CD8-positive, alpha-beta memory T cell (primary cell): ENCODE measurements at places on chromosomes 11 and 22. TPM values are rescaled to one million over a fixed set of nuclear protein-coding genes. Genes with fewer than 3 reads are reported as not detected.

DNA sequence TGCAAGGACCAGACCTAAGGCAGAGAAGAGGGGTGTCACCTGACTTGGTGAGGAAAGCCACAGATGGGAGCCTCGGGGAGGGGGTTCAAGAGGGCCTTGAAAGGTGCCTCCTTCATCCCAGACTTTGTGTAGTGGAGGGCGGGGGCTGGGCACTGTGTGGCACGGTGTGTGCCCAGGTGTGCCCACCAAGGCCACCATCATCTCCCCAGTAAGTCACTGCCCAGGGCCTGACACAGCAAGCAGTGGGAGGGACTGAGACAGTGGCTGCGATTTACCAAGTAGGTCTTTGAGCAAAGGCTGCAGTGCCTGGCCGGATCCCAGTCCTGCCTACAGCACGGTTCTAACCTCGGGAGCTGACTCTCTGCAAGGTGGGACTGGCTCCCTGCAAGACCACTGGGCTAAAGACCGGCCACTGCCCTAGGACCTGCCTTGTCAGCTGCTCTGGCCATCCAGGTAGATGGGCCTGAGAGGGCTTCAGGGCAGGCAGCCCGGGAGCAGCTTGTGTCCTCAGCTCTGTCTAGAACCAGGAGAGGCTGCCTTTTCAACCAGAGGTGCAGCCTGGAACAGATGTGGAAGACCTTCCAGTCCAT lies 1.4 kb downstream of the OSM start:
- no peaks in the 10 kb centered on the region for H3K36me3 ChIP-seq
- no peaks in the 10 kb centered on the region for H3K27me3 ChIP-seq
- peak overlapping the region; percentile 75 for H3K4me3 ChIP-seq
- peak overlapping the region; percentile 88 for H3K27ac ChIP-seq

DNA sequence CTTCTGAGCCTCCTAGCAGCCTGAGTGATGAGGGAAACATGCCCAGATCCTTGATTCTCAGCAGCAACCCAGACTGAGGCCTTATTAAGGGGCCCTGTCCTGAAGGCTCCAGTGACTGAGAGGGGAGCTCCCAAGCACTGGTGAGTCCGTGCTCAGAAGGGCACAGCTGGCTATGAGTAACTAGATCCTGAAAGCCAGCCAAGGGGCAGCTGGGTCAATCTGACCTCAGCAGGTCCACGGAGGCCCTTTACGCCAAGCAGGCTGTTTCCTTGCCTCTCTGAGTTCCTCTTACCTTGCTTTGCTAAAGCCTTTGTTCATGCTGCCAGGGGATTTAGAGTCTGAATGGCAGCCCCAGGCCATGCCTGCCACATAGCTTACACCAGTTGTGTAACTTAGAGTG lies 19.3 kb upstream of the MIEF1 start:
- H3K4me1 ChIP-seq = no peaks in the 10 kb centered on the region
- DNase-seq = no peak
- no peaks in the 10 kb centered on the region for H3K36me3 ChIP-seq

- peaks cover 5% of the 10 kb centered on the region for H3K36me3 ChIP-seq
- H3K27ac ChIP-seq = no peak overlapping the region
- DNase-seq = no peak
- H3K4me3 ChIP-seq = no peak overlapping the region
Measured at GRCh38 chr22:20503816-20504215, 3.6 kb upstream of the MED15 start.

DNA sequence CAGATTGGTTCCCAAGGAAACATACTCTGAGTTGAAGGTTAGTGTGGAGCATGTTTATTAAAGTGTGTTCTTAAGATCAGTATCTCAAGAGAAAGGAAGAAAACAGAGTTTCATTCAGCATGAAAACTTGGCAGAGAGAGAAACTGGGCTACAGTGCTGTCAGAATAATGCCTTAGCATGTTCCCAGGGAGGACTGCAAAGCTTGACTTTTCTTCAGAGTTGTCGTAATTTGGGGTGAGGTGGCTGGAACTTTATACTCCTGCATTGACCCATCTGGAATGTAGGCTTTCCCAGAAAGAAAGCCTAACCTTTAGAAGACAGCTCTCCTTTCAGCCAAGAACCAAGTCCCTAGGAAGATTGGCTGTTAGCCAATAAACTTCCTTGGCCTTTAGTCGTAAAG lies 190.8 kb upstream of the CNTN5 start:
- no peak overlapping the region for H3K4me3 ChIP-seq
- DNase-seq = no peak
- no peaks in the 10 kb centered on the region for H3K4me1 ChIP-seq
- H3K27me3 ChIP-seq = no peaks in the 10 kb centered on the region
- H3K36me3 ChIP-seq = no peaks in the 10 kb centered on the region
- H3K27ac ChIP-seq = no peak overlapping the region

GRCh38 chr11:75763846-75764245 lies 4.7 kb upstream of the DGAT2 start:
- H3K27ac ChIP-seq = no peak overlapping the region
- peaks cover 14% of the 10 kb centered on the region for H3K4me1 ChIP-seq
- H3K36me3 ChIP-seq = no peaks in the 10 kb centered on the region
- no peak overlapping the region for H3K4me3 ChIP-seq
- no peaks in the 10 kb centered on the region for H3K27me3 ChIP-seq

DNA sequence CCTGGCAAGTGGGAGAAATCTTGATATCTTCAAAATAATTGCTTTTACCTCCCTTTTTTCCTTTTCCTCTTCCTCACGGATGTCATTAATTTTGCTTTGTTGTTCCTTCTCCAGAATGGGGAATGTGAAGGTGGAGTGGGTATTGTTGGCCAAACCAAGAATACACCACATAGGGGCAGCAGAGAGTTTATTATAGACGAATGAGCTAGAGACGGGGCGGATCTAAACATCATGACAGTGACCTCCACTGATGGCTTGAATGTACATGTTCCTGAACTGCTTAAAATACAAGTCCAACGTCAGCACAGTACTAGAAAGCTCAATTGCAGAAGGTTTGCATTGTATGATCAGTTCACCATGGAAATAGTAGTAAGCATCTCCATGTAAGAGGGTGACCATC lies 122.3 kb upstream of the SNX19 start:
- no peaks in the 10 kb centered on the region for H3K27me3 ChIP-seq
- DNase-seq = no peak
- H3K27ac ChIP-seq = no peak overlapping the region
- H3K4me3 ChIP-seq = no peak overlapping the region
- H3K36me3 ChIP-seq = no peaks in the 10 kb centered on the region

DNA sequence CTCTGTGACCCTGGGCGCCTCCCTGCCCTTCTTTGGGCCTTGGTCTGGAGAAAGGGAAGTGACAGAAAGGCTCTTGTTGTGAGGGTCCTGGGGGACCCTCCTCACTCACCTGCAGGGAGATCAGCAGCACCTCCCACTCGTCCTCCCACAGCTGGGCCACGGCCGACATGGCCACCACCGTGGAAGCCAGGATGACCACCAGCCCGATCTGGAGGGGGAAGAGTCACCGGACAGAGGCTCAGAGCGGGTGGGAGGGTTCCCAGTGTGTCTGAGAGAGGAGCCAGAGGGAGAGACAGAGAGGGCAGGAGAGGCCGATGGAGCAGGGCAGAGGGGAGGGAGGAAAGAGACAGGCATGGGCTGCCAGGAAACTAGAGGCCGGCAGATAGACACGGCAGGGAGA lies 16.8 kb upstream of the KLHL35 start:
- no peak overlapping the region for H3K4me3 ChIP-seq
- H3K27me3 ChIP-seq = no peaks in the 10 kb centered on the region
- no peak overlapping the region for H3K27ac ChIP-seq
- H3K36me3 ChIP-seq = no peaks in the 10 kb centered on the region

- H3K36me3 ChIP-seq = no peaks in the 10 kb centered on the region
- H3K27me3 ChIP-seq = no peaks in the 10 kb centered on the region
Measured at GRCh38 chr11:130029137-130029536, 26.5 kb upstream of the PRDM10 start.

- no peak for DNase-seq
- no peaks in the 10 kb centered on the region for H3K27me3 ChIP-seq
- peaks cover 4% of the 10 kb centered on the region for H3K36me3 ChIP-seq
- H3K4me3 ChIP-seq = peak overlapping the region; percentile 97
- peak overlapping the region; percentile 97 for H3K27ac ChIP-seq
- peaks cover 33% of the 10 kb centered on the region for H3K4me1 ChIP-seq
Measured at GRCh38 chr11:3796346-3796745, 1.0 kb downstream of the NUP98 start.

The THOC5 gene
- total RNA-seq = 64.1 TPM

The DRAP1 gene
- 103 TPM for total RNA-seq

The FADS3 gene
- total RNA-seq = 5.8 TPM

The SLC25A18 gene
- not detected for total RNA-seq

The IL17REL gene
- total RNA-seq = 0.20 TPM
